ENCODE measurements at places on chromosomes 12 and 14. TPM values are rescaled to one million over a fixed set of nuclear protein-coding genes. Genes with fewer than 3 reads are reported as not detected.

The STAC3 gene
- 2.3 TPM for total RNA-seq

The PPFIA2 gene
- total RNA-seq, result 0.89 TPM

The OTX2 gene
- total RNA-seq, result not detected

The NEMP1 gene
- total RNA-seq, result 6.1 TPM

The SOX5 gene
- 9.9 TPM for total RNA-seq

The CLMN gene
- 9.1 TPM for total RNA-seq

The HOXC5 gene
- total RNA-seq, result not detected

DNA sequence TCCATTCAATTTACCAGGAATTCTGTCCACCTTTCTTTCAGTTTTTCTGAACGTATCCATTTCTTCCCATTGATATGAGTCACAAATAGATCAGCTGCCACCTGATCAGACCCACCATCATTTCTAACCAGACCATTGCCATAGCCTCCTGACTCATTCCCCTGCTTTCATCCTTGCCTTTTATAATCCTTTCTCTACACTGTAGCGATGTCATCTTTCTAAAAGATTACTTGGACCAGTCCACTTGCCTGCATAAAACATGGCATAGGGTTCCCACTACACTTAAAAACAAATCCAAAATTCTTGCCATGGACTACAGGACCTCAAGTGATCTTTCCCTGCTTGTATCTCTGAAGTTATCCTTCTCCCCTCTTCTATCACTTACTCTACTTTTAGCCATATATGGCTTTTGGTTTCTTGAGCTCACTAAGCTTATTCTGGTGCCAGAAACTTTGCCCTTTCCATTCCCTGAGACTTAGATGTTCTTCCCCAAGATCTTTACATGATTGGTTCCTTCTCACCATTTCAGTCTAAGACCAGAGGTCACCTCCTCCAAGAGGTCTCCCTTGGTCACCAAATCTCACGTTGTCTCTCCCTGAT lies 149.5 kb upstream of the KRR1 start:
- no peak for DNase-seq

DNA sequence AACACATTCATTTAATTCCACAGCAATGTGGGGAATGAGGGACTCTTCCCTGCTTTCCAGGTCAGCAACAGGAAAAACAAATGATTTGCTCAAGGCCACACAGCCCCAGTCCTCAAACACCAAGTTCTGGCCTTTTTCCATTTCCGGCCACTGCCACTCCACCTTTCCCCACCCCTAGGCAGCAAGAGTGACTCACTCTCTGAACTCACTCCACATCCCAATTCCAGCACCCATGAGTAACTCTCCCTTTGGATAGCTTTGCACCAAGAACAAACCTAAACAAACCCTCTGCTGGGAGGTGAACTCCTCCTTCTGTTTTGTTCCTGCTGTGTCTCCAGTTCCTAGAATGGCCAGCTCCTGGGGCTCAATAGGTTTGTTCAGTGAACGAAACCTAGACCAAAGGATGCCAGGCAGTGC lies 30.4 kb upstream of the PLEKHG6 start:
- no peak for DNase-seq

GRCh38 chr12:131108177-131108955 lies 154.7 kb downstream of the ADGRD1 start:
- peak; percentile 18 for DNase-seq

DNA sequence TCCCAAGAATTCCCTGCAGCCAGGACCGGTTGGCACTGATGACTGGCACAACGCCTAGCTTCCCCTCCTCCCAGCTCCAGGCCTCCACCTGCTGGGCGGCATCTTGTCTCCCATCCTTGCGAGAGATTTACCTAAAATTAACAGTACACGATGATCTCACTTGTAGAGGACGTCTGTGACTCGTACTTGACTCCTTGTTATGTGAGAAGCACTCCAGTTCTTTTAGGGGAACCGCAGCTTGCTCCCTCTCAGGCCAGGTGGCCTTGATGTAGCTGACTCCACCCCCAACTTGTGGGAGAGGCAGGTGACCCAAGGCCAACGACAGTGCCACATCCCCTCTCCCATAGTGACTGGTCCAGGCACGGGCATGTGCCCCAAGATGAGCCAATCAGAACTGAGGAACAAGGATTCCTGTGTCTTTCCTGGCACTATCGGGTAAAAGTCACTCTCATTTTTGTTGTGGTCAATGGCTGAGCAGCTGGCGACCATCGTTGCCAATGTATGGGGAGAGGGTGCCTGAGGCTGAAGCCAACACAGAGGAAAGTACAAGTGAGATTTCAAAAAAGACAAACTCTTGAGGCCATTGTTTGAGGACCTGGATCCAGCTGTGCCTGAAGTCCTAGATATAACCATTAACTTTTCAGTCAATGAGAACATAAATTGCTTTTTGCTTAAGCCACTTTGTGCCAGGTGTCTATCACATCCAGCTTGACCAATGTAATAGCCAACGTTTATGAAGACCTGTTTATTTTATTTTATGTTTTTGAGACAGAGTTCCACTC lies 208.7 kb downstream of the RBM19 start:
- no peak for DNase-seq

DNA sequence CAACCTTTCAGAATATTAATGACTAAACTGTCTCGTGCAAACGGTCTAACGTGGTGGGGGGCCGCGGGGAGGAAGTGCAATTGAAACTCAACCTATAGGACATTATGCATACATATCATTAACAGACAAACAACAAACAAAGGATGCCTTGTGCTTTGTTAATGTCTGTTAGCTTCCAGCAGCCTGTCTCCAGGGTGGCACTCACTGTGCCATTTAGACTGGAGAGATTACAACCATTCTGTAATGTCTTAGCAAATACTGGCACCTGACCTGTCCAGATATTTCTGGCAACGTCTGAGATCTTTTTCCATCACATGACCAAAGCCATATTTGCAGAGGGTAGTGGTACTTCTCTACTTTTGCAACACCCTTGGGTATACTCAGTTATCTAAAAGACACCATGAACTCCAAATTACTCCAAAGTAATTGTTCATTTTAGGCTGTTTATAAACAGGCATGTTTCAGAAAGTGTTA lies 11.6 kb downstream of the BHLHE41 start:
- DNase-seq, result no peak

GRCh38 chr12:19045426-19045825 lies 84.1 kb upstream of the PLEKHA5 start:
- DNase-seq, result no peak

- no peak for DNase-seq
Observed at GRCh38 chr12:65420941-65421340, 142.5 kb downstream of the MSRB3 start.

GRCh38 chr12:10354071-10354470 lies 35.8 kb downstream of the KLRK1 start:
- no peak for DNase-seq

GRCh38 chr14:62162998-62163589 lies 400.9 kb downstream of the SNAPC1 start:
- no peak for DNase-seq

- peak; percentile 95 for DNase-seq
Observed at GRCh38 chr12:124940393-124941169, 26.1 kb upstream of the UBC start.

DNA sequence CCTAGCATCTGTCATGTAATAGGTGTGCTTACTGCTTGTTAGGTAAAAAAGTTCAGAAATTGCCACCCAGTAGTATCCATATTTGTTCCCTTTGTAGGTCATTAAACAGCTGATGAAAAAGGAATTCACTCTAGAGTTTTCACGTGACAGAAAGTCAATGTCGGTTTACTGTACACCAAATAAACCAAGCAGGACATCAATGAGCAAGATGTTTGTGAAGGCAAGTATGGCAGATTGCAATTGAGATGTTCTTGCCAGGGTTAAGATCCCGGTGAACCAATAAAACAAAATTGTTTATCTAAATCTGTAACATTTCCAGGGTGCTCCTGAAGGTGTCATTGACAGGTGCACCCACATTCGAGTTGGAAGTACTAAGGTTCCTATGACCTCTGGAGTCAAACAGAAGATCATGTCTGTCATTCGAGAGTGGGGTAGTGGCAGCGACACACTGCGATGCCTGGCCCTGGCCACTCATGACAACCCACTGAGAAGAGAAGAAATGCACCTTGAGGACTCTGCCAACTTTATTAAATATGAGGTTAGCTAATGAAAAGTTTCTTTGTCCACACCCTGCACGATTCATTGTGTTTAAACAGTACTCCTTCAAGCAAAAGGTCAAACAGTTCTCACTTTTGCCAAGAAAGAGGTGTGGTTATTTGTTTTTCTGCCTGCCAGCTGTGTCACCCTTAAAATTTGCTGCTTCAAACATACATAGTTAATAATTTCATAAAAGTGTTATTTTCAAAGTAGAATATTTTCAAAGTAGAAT lies 58.3 kb downstream of the ATP2A2 start:
- no peak for DNase-seq

- no peak for DNase-seq
Observed at GRCh38 chr12:308511-308910, 45.9 kb upstream of the SLC6A13 start.
